ENCODE measurements at places on chromosomes 16 and 17.
A peak's percentile ranks its signal among the peaks of the same experiment; 100 is the strongest.

- DNase-seq: no peak
Observed at GRCh38 chr17:173166-173911, 8.1 kb downstream of the DOC2B start.

- DNase-seq: peak; percentile 77
Observed at GRCh38 chr17:44947461-44948314, at the start of gene KIF18B. KIF18B (minus strand) TSS chr17:44947773; CDS start chr17:44936344, 11,429 bp downstream.

DNA sequence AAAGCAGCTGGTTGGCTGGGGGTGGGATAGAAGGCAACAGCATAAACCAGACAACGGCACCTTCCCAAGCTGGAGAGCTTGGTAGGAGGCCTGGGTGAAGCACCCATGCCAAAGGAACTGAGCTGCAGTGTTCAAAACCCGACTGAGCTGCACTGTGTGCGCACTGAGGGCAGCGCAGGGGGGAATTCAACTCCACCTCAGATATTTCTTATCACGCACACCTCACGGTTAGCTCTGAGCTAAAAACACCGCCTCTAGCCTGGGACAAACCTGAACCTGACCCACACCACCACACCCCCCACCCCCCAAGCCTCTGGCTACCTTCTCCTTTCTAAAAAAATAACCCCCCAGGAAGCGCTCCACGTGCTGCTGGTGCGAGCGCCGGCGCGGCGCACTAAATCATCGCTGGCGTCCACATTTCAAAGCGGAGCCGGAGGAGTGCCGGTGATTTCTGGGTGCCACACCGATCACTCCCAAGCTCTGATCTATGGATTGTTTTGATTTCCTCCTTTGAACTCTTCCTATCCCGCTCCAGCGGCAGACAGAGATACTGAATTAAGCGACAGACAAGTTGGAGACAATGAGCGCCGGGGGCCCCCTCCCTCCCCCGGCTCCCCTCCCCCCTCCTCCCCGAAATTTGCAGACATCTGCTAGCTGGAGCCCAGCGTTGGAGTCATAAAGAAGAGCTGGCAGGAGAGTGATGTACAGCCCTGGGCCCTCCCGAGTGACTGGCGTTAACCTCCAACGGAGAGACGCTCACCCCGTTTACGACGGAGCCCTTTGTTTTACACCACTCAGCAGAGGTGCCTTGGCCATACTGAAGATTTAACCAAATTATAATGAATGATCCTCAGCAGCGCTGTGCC lies 85.0 kb downstream of the NOG start:
- no peak for DNase-seq

GRCh38 chr16:12150600-12150999 lies 174.1 kb downstream of the SNX29 start:
- DNase-seq: no peak

DNA sequence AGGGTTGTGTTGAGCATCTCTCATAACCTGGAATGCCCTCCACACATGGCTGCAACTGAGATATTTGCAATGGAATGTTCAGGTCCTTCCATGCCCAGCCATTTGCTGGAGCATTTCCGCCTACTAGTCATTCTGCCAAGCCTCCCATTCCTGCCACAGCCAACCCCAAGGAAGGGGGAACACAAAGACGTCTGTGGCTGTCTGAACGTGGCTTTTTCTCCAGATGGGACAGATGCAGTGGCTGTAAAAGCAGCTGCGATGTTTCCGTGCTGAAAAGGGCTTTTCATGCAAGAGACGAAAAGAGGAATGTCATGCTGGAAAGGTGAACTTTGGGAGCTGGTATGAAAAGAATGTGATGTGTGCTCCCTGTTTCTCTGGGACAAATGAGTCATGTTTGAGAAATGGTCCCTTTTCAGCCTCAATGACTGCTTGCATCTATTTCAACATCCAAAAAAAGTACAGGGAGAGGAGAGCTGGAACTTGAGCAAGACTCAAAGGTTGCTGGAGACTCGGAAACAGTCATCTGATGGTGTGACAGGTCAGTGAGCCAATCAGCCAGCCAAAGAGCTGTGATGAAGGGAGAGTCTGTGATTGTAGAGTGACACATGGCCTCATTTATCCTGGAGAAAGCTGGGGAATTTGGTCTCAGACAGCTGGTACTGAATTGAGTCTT lies 208.9 kb downstream of the SHISA9 start:
- no peak for DNase-seq

GRCh38 chr17:33511670-33512069 lies 218.6 kb upstream of the ASIC2 start:
- DNase-seq: no peak

- DNase-seq: no peak
Observed at GRCh38 chr17:14196377-14196997, 40.2 kb downstream of the CDRT15 start.

- DNase-seq: no peak
Observed at GRCh38 chr16:67339453-67339852, 12.8 kb downstream of the LRRC36 start.

DNA sequence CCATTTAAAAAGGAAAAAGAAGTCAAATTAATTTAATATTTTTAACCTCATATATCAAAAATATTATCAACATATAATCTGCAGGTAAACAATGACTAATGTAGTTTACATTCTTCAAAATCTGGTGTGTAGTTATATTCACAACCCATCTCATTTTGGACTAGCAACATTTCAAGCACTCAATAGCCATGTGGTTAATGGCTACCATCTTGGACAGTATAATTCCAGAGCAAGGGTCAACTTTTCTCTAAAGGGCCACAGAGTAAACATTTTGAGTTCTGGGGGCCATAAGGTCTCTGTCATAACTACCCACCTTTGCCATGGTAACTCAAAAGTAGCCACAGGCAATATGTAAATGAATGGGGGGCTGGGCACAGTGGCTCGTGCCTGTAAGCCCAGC lies 153.9 kb downstream of the PARN start:
- DNase-seq: no peak

DNA sequence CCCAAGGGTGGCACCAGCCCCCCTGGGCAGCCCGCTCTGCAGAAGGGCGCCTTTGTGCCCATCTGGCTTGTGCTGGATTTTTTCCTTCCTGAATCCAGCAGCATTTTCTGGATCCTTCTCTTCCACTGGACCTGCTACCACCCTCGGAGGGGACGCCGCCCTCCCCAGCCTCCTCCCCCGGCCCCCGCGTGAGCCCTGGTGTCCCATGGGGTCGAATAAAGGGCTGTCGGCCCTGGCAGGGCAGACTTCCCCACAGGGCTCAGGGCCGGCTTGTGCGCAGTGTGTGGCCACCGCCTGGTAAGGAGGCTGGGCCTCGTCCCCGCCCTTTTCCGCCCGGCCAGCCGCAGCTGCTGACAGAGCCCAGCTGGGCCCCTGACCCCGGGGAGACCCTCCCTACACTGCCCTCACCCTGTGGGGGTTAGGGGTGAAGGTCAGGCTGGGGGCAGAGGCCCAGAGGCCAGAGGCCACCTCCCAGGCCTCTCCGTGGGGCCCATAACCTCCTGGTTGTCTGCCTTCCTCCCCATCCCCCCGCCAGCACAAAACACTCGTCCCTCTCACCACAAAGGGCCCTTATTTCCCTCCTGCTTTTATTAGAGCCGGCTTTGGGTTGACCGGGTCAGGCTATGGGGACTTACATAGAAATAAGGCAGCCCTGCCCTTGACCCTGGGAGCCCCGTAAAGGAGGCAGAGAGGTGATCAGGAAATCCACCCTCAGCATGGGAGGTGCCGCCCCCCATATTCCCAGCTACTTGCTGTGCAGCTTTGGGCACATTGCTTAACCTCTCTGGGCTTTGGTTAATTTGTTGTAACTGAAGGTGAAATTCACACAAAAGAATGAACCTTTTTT lies 179.3 kb upstream of the CIBAR2 start:
- DNase-seq: no peak

GRCh38 chr17:50850640-50851039 lies 15.3 kb downstream of the WFIKKN2 start:
- DNase-seq: no peak

DNA sequence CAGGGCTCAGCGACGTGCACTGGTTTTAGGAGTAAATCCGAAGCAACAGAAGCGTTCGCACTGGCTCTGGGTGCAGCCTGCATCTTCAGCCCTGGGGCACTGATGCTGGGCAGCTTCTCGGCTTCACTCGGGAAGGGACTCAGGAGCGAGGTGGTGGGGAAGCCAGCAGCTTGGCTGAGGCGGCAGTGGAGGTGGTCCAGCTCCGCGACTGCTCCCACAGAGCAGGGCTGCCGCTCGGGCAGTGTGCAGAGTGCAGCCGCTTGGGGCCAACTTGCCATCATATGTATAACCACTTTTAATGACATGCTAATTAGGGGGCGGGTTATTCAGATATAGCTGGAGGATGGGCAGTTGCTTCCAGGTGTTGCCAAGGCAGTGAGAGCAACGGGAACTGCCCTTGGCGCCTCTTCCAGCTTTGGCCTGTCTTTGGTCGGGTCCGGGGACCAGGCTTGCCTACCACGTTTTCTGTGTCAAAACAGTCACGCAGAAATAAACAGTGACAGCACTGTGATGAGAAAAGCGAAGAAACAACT lies 26.7 kb downstream of the METRNL start:
- no peak for DNase-seq

DNA sequence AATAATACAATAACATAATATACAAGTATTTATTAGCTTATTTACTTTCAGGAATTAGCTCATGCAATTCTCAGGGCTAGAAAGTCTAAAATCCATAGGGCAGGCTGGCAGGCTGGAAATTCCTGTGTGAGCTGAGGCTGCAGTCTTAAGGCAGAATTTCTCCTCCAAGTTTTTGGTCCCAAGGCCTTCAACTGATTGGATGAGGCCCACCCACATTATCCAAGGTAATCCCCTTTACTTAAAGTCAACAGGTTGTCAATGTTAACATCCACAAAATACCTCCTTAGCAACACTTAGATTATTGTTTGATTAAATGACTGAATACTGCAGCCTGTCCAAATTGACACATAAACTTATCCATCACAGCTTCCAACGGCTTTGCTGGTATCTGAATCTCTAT lies 32.9 kb upstream of the SOX9 start:
- DNase-seq: no peak

All from activated T-helper 1 cell treated with Interleukin-2 at 50 U/mL for 16 hours (primary cell).